Stimulated activated CD8-positive, alpha-beta memory T cell treated with anti-CD3 and anti-CD28 coated beads, Interleukin-4, amount 100 ng/mL, for 48 hours (primary cell): ENCODE measurements at places on chromosomes 4 and X.

- DNase-seq = no peak
Measured at GRCh38 chr4:147780137-147780777, 48.4 kb downstream of the ARHGAP10 start.

DNA sequence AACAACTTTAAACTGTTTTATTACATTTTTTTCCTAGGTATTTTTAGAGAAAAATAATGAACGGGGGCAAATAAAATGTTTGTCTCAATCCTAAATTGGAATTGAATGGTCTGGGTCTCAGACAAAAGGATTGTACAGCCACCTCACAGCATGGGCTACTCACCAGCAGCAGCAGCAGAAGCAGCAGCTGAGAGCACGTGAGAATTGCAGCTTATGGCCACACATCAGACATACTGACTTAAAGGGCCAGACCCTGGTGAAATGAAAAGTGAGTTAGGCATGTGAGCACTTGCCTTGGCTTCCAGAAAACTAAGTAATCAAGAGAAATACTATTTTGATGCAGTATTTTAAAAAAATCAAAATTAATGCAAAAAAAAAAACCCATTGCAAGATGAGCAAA lies 56.6 kb downstream of the AASDH start:
- no peak for DNase-seq

DNA sequence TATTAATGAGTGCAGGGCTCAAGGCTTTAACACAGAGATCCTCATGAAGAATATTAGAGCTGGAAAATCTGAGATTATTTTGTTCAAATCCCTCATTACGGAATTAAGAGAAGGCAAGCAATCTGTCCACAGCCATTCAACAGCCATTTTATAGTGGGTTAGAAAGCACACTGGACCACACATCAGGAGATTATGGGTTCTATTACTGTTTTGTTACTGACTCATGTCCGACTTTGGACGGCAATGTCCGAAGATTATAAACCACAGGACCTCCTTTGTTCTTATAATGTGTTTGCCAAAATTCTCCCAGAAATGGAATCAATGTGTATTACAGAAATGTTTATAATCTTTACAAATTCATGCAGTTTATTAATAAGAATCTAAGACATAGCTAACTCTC lies 8.1 kb downstream of the LAMTOR3 start:
- DNase-seq = no peak

DNA sequence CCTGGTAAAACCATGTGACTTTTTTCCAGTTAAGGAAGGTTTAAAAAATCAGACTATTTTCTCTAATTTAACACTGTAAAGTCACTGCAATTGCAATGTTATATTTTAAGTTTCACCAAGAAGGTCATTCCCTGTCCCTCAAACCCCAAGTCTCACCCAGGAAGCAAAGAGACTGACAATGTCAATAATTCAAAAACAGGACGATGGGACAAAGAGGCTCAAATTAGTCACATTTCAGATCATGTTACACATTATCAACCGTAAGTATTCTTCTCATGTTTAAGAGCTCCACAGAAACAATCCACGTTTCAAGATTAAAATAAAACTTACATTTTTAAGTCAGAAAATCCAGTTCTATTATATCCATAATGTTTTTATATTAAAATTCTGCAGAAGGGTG lies 13.2 kb downstream of the SHISA3 start:
- DNase-seq = no peak

DNA sequence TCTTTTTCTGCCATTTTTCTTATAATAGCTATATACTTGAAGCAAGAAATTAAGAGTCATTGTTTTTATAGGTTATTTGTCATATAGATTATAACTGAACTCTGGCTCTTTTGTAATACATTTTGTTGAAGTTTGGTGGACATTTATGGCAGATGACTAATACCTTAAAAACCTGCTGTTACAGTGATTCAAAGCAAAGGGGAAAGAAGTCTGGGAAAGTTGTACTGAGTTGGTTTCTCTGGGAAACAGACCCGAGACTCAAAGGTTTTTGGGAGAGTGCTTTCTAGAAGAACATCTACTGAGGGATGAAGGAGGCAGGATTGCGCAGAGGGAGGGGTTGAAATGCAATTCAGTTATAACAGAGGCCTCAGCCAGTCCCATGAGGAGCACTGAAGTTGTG lies 35.9 kb downstream of the NAP1L5 start:
- no peak for DNase-seq

GRCh38 chr4:76984788-76985211 lies 35.2 kb downstream of the SEPTIN11 start:
- DNase-seq = no peak

DNA sequence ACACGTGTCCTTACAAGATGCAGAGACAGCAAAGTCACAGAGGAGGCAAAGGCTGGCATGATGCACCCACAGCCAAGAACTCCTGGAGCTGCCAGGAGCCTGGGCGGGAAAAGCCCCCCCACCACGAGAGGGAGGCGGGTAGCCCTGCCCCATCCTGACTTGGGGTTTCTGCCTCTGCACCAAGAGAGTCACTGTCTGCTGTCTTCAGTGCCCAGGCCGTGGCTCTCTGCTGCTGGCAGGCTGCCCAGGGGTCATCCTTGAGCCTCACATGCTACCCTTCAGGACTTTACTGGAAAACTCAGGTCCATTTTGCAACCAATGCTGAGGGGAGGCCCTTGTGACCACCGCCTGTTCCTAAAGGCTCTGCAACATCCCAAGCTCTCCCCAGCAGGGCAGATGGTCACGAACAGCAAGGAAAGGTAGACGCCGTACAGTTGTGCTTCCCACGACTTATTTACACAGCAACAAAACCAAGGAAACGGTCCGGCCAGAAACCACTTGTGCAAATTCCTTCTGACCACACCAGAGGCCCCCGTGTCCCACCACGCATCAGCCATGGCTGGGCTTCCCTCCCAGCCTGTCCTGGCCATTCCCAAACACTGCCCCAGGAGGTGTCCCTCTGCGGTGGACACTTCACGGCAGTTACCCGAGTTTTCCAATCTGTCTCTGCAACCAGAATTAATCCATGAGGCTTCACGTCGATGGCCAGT lies 56.9 kb downstream of the ACOX3 start:
- no peak for DNase-seq

DNA sequence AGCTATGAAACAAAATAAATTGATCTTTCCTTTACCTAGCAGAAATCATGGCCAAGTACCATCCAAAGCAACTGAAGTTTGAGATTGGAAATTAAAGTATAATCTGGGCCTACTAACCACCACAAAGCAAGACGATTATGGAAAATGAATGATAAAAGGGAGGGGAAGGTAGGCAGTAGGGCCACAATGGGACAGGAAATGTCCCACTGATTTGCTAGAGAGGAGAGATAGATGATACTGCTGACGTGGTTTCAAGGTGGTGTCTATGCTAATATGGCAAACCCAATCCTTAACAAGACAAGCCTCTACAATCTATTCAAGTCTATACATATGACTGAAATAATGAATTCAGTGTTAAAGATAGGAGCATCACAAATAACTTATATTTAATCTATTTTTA lies 6.1 kb downstream of the TMPRSS11F start:
- no peak for DNase-seq

GRCh38 chrX:51795136-51795535 lies 51.9 kb downstream of the GSPT2 start:
- DNase-seq = no peak

- DNase-seq = no peak
Measured at GRCh38 chr4:82711158-82711785, 87.3 kb downstream of the SCD5 start.

- DNase-seq = no peak
Measured at GRCh38 chr4:23504083-23504482, 385.8 kb downstream of the PPARGC1A start.

DNA sequence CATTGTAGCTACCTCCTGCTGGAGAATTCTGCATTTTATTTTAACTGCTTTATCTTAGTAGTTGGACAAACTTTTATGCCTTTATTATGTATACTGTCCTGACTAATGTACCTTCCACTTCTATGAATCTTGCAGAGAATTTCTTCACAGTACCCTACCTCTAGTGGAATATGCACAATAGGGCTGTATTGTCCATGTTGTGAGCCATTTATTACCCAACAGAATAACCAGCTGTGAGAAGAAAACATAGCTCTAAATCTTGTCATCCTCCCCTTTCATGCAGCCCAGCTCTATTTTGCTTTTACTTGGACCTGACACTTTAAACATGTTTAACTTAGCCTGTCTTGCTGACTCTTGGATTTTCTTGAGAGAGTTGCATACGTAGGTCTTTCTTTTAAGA lies 56.2 kb downstream of the MCUB start:
- DNase-seq = no peak

DNA sequence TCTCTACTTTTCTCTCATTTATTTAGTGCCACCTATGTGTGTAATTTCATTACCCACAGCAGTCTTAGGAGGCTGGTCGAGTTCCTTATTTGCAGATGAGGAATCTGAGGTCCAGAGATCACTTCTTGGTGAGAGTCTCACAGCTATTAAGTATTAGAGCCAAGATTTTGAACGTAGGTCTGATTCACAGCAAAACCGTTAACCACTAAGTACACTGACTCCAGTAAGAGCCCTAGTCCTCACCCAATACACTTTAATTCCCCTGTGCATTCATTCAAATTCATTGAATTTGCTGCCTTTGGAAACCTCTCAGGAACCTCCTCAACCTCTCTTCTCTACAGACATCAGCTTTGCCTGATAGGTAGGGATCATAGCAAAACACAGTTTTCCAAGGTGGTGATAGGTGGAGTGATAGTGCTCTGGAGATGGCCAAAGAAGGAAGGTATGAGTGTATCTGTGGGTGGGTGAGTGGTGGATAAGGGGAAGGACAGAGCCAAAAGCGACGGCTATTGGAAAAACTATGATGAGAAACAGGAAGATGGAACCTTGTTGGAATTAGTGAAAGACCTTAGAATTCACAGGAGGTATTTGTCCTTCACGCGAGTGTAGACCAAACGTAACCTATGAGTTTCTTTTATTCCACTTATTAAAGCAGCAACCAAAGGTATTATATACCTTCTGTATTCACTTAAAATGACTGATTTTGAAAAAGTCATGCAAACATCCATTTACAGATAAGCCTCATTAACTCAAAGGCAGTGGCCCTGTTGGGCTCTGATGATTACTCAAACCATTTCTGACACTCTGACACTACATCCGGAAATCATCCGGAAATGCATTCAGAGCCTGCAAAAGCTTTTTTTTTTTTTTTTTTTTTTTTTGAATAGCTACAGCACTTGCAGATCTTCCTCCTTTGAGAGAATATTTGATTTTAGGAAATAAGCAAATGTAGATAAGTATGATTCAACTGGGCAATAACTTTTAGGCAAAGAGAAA lies 6.3 kb downstream of the FMR1 start:
- DNase-seq = no peak

DNA sequence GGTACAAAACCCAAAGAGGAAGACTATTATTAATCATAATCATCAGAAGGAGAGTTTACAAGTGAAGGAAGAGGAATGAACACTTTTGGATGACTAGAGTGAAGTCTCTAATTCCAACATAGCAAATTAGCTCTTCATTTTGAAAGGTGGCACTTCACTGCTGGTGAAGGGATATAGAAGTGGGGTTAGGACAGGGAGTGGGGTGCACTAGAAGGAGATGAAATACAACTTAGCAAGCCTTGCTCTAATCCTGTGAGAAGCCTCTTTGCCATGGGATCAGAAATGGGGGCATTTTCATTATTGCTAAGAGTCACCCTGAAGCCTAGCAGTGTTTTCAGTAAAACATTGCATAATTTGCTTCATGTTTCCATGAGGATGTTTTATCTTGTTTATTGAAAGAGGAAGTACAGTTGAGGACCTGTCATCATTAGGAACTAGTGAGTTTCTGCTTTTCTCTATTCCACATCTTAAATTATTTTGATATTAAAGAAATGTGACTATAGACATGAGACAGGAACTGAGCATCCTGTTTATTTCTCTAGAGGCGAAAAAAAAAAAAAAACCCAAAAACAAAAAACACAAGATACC lies 9.3 kb upstream of the GRPR start:
- no peak for DNase-seq

- no peak for DNase-seq
Measured at GRCh38 chr4:128284317-128284716, 3.3 kb downstream of the PGRMC2 start.

GRCh38 chrX:138794246-138794645 lies 82.7 kb upstream of the FGF13 start:
- no peak for DNase-seq

- no peak for DNase-seq
Measured at GRCh38 chrX:125291124-125291523, 28.5 kb upstream of the TEX13C start.

DNA sequence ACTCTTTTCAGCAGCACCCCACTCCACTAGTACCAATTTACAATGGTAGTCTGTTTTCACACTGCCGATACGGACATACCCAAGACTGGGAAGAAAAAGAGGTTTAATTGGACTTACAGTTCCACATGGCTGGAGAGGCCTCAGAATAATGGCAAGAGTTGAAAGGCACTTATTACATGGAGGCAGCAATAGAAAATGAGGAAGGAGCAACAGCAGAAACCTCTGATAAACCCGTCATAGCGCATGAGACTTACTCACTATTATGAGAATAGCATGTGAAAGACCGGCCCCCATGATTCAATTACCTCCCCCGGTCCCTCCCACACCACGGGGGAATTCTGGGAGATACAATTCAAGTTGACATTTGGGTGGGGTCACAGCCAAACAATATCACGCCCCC lies 34.1 kb upstream of the MAGEA4 start:
- DNase-seq = no peak

- DNase-seq = no peak
Measured at GRCh38 chr4:138088449-138089208, 153.5 kb downstream of the SLC7A11 start.

GRCh38 chr4:28378109-28378830 lies 1517.6 kb downstream of the STIM2 start:
- DNase-seq = no peak

GRCh38 chr4:12447451-12447850 lies 1018.8 kb upstream of the HS3ST1 start:
- DNase-seq = no peak

DNA sequence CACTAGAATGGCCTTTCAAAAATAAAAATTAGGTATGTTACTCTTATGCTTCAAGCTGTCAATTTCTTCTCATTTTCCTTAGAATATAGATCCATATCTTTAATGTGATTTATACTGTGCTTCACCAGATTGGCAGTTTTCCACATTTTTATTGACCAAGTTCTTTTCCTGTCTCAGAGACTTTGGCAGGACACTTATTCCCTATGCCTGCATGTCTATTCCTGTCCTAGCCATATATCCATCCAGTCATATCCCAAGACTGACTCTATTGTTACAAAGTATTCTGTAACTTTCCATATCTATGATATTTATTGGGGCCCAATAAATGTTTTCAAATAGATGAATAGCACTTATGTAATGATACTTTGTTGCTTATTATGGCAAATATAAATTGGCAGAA lies 450.7 kb downstream of the GASK1B start:
- DNase-seq = no peak

- no peak for DNase-seq
Measured at GRCh38 chr4:171812665-171813525, at the start of gene GALNTL6. Gene GALNTL6, plus strand, starts transcription at chr4:171813404.

DNA sequence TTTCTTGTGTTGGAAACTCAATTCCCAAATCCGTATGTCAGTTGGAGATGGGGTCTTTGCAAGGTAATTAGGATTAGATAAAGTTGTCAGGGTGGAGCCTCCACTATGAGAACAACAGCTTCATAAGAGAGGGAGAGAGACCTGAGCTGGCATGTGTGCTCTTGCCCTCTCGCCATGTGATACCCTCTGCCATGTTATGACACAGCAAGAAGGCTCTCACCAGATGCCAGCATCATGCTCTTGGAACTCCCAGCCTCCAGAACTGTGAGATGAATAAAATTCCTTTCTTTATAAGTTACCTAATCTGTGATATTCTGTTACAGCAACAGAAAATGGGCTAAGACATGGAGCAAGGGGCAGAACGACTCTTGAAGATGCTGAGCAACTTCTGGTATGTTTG lies 201.9 kb upstream of the BOD1L1 start:
- DNase-seq = no peak
